ENCODE measurements at places on chromosomes 1 and 21. TPM values are rescaled to one million over a fixed set of nuclear protein-coding genes. Genes with fewer than 3 reads are reported as not detected.

- DNase-seq, result no peak
Measured at GRCh38 chr1:174812016-174812415, 187.7 kb upstream of the CACYBP start.

DNA sequence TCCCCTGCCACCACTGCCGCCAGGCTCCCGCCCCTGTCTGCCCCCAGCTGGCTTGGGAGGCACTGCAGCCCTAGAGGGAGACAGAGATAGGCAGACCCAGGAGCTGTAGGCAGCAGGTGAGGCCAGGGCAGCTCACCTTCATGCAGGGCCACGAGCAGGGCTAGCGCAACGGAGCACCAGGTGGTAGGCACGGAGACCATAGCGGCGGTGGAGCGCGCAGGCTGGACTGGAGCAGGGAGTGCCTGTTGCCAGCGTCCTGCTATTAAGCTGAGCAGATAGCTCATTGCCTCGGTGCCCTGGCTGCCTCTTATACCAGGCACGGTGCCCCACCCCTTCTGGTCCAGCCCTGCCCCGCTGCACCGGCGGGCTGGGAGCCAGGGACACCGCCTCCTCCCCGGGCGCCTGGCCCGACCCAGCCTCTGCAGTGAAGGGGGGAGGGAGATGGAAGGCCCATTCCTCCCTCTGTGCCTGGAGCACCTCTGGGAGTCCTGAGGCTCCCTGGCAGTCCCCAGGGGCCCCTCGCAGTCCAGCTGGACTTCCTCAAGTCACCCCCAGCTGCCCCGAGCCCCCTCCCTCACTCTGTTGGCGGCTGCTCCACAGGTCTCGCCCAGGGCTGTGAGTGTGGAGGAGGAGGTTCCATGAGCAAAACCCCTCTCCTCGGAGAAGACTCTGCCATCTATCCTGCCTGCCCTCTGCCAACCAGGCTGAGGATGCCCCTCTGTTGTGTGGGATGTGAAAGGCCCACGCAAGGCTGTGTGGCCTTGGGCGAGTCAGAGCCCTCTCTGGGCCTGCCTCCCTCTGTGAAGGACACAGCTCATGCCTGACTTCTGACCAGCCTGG is at the start of gene EDN2:
TSS of gene EDN2 (minus strand) at position 282 of the 840 bp plus-strand sequence. CDS start at position 200, 82 bp downstream.
- DNase-seq, result no peak

- no peak for DNase-seq
Measured at GRCh38 chr1:186044079-186044685, 310.0 kb downstream of the HMCN1 start.

- DNase-seq, result peak; percentile 35
Measured at GRCh38 chr1:76867342-76868130, at the start of gene ST6GALNAC5. Gene ST6GALNAC5 (plus strand): TSS chr1:76867480.

The SZRD1 gene
- total RNA-seq, result 147 TPM

The NPR1 gene
- not detected for total RNA-seq

DNA sequence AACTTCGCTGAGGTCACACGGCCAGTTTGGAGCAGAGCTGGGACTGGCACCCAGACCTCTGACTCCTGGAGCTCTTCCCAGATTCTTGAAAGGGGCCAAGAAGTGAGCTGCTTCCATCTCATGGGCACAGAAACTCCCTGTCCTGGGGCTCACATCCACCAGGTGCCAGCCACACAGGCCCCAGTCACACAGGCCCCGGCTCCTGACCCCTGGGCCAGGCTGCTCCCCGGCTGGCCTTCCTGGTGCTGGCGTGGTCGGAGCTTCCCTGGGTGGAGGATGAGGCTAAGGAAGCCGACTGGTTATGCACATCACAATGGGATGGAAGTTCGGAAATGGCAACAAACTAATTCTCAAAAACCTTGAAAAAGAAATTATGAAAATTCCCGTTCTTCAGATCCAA is 3.0 kb upstream of the GABRD start:
- no peak for DNase-seq

DNA sequence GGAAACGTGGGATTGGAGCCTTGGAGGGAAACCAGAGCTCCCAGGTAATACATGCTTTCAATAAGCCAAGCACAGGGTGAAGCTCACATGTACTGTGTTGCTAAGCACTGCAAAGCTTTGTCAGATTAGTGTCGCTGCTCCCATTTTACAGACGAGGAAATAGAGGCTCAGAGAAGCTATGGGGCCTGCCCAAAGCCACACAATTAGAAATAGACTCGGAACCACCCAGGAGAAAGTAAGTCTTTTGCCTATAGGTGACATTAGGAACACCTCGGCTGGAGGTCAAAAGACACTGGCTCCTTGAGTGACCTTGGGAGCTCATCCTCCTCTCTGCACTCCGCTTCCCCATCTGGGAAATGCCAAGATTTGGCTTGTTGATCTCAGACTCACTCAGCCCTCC is 175.6 kb upstream of the ZC3H12A start:
- no peak for DNase-seq

The TACSTD2 gene
- total RNA-seq, result not detected

GRCh38 chr1:178908358-178908757 is 37.5 kb upstream of the ANGPTL1 start:
- DNase-seq, result no peak

- no peak for DNase-seq
Measured at GRCh38 chr1:210697185-210697584, 368.5 kb downstream of the HHAT start.

The GABPB2 gene
- 32.9 TPM for total RNA-seq

The TYW3 gene
- total RNA-seq, result 18.8 TPM

DNA sequence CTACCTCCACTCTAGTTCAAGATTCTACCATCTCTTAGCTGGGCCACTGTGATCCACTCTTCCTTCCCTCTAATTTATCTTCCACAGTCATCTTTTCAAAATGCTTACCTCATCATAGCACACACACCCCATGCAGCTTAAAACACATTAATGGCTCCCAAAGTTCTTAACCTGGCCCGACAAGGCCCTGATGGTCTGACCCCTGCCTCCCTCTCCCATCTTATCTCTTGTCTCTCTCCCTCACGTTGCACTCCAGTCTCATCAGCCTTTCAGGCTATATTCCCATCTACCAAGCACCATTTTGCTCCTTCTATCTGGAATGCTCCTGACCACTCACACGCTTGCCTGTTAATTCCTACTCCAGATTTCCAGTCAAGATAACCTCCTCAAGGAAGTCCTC is 2.5 kb upstream of the ZBTB8A start:
- DNase-seq, result no peak

The CCDC190 gene
- not detected for total RNA-seq

DNA sequence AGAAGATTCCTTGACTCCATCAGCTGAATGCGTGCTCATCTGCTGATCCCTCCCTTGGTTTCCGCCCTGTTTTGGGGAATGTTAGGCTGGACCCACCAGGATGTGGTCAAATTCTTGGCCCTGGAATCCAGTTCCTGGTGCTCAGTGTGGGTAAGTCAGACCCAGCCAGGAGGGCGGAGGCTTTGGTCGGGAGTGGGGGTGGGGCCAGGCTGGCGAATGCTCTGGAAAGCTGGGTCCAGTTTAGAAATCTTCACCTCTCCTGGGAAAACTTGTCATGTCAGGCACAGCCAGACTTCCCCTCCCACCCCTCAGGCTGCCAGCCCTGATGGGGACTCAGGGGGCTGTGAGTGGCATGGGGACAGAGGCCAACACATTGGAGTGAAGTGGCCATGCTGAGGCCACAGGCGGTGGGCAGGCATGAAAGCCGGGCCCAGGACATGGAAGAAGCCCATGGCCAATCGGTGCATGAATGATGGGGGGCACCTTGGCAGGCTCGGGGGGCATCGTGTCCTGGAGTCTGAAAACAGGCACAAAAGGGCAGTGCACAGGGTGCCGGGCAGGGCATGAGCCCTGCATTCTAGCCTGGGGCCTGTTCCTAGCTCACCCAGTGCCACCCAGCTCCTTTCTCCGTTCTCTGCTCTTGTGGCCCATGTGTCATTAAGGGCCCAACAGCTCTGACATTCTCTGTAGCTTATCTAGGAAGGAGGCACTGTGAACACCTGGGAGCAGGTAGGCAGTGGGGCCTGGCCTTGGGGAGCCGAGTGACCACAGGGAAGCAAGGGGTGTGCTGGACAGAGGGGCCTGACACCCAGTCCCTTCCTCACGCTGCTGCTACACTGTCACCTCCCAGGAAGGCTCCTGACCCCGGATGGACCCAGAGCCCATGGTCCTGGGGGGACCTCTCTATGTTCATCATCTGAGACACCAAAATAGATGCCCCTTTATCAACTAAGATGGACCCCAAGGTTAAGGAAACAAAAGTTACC is 14.6 kb upstream of the PADI1 start:
- DNase-seq, result no peak

GRCh38 chr1:52007215-52008002 is 16.9 kb upstream of the RAB3B start:
- no peak for DNase-seq

The SLC44A5 gene
- 0.89 TPM for total RNA-seq

DNA sequence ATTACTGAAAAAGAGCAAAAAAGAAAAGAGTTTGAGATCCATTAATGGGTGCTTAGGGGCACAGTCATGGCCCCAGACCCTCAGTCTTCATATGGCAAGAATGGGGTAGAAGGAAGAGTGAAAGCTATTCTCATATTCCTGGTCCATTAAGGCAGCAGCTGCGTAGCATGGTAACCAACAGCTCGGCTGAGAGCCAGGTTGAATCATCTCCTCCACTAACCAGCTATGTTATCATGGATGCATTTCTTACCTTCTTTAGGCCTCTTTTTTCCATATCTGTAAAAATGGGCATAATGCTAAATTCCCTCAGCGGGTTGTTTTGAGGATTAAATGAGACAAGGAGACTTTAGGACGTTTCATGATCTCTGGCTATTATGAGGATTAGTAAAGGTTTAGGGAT is 15.0 kb upstream of the SARS1 start:
- DNase-seq, result no peak

DNA sequence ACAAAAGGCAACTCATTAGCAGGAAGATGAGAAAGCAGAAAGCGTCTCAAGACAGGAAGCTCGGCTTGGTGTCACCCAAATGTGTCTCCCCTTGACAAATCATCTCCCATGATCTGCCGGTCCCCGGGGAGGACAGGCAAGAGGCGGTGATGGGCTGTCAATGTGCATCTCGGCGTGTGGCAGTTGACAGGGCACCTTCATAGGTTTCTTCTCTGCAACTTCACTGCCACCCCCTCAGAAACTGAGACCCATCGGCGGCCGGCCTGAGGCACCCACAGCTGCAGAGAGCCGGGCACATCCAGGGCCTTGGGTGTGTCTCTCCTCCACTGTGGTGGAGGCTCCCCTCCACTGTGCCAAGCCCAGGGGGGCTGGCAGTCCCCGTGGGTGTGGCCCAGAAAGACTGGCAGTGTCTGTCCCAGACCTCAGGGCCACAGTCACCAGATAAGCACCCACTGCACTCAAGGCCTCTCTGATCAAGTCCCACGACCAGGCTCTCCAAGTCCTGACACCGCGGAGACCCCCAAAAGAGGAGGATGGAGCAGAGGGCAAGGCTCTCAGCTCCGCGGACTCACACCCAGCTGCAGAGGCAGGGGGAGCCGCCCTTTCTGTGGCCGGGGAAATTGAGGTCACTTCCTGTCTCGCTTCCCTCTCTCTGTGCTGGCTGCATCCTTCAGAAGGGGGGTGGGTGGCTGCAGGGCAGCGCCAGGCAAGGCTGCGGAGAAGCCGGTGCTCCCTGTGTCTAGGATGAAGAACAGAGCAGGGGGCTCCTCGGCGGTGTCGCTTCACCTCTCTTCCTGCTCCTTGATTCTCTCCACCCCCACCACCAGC is 39.6 kb upstream of the LBR start:
- peak; percentile 84 for DNase-seq

GRCh38 chr1:15454256-15454655 is 2.3 kb upstream of the CELA2A start:
- DNase-seq, result no peak

GRCh38 chr1:117633068-117633345 is 27.2 kb downstream of the TENT5C start:
- DNase-seq, result no peak

The ILDR2 gene
- 4.3 TPM for total RNA-seq

The SYT14 gene
- total RNA-seq, result not detected

DNA sequence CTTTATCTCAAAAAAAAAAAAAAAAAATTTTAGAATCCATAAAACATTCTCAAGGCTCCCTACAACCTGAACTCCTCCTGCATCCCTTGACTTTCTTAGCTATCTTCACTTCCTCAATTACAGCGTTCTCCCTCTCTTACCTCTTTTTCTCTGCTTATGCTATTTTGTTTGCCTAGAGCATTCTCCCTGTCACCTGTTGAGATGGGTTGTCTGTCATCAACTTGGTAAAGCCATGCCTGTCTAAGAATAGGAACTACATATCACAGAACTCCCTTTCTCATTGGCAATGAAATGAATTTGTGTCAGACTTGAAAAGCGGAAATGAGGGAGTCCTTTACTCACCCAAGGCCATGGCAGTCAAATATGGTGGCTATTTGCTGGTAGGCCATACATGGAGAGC is 129.6 kb upstream of the CACHD1 start:
- no peak for DNase-seq

DNA sequence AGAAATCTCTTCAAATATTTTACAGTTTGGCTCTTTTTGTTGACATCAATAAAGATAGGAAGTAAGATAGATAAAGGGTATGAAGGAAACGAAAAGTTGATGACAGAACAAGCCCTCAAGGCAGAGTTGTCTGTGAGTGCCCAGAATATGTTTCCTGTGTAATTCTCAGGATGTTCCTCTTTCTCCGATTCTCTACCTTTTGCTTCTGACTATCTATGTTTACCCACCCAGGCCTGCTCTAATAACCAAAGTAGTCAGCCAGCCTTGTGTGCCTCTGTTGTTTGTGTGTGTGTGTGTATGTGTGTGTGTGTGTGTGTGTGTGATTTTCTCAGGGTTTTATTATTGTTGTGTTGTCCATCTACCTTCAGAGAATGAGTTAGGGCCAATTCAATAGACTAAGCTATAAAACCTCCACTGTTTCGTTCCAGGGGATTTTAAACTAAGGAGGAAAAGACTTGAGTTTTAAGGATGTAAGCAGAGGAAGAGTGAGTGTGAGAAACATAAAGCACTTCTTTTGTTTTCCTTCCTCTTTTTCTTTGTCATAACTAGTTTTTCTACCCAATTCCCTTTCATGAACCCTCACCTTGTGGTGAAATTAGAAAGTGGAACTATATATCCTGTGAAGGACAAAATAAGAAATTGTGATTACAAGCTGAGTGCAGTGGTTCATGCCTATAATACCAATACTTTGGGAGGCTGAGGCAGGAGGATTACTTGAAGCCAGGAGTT is 627.4 kb upstream of the NR5A2 start:
- DNase-seq, result no peak

DNA sequence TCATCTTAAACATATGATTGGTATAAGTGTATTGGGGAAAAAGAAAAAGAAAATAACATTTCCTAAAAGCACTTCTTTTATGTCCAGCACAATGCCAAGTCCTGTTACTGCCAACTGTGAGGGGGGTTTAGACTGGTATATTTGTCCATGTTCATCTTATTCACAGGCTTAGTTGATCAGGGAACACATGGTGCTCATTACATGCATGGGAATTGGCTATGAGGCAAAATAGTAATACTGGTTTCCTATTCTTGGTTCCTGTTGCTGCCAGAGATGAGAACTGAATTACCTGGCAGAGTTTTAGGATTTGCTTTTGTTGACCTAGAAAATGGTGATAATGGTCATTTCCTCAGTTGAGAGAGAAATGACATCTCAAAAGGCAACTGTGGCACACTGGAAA is 398.8 kb downstream of the DUSP10 start:
- no peak for DNase-seq

GRCh38 chr1:54081306-54082270 is 28.2 kb downstream of the TCEANC2 start:
- DNase-seq, result peak; percentile 55

The SPATA46 gene
- total RNA-seq, result not detected
